ENCODE measurements at places on chromosomes 12 and 14.

DNA sequence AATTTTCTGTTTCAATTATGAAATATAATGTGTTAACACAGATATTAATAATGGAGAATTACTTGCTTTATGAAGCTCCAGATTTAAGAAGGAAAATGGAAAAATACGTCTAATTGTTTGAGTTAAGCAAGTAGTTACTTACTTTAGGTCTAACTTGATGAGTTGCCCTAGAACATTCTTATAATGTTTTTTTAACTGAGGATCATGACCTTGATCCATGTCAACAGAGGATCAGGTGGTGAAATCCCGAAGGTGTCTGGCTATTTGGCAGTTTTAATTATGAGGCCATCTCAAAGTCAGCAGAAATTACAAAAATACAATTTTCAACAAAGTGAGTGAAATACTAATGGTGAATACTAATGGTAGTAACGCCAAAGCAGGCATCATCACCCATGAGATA lies 57.0 kb upstream of the REP15 start:
- no peak for DNase-seq

DNA sequence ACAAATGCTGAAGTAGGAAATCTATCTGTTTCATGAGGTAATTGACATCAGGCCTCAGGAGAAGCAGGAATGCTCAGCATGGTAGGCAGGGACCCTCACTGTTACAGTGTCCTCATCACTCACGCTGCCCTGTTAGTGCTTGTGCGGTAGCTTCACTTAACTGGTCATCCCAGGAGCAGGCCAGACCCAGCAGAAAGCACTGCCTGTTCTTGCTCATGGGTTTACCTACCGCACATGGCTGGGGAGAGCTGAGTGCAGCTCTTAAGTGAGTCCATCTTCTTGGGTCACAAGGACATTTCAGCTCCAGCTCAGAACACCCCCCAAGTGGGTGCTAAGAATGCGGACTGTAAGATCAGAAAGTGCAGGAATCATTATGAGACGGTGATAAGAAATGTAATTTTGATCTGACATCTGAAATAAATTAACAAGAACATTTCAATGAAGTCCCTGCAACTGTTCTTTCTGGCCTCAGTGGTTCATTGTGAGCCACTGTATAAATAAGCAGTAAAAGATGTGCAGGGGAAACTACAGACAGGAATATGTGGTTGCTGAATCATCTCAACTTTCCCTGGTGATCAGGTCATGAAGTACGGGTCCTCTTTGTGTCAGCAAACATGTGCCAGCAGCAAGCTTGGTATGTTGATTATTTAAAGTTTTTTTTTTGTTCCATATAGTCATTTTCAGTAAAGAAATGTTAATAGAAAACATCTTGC lies 757.7 kb upstream of the TMEM132C start:
- DNase-seq = no peak

DNA sequence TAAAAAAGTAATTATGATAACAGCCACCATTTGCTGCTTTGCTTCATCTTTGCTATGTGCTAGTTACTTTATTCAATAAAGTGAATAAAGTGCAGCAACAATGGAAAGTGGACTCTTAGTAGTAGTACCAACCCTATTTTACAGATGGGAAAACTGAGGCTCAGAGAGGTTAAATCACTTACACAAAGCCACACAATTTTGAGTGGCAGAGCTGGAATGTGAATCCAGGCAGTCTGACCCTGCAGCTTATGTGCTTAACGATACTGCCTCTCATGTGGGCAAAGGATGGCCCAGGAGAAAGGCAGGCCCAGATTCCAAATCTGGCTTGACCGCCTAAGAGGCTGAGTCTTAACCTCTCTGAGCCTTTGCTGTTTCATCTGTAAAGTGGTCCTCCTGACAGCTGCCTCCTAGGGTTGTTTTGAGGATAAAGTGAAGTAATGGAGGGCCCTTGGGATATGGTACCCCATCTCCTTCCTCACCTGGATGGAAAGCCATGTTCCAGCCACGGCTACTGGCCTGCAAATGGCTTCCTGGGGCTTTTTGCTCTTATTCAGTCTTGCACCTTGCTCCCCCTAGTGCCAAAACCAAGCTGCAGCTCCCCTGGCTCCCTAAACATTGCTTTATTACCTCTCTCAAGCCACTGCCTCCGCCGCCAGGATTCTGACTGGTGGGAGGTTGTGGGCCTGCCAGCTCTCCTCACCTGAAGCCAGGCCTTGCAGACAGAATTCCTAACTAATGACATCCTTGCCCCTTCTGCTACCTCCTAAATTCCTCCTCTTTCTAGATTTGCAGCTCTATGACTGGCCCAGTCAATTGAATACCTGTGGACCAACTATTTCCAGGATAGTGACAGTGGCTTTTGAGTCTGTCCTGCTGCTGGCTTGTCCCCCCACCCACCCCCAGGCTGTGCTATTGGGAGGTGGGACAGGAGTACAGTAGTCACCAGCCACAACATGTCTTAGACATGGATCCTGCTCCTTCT lies 283.3 kb upstream of the PWP1 start:
- DNase-seq = peak; percentile 75

DNA sequence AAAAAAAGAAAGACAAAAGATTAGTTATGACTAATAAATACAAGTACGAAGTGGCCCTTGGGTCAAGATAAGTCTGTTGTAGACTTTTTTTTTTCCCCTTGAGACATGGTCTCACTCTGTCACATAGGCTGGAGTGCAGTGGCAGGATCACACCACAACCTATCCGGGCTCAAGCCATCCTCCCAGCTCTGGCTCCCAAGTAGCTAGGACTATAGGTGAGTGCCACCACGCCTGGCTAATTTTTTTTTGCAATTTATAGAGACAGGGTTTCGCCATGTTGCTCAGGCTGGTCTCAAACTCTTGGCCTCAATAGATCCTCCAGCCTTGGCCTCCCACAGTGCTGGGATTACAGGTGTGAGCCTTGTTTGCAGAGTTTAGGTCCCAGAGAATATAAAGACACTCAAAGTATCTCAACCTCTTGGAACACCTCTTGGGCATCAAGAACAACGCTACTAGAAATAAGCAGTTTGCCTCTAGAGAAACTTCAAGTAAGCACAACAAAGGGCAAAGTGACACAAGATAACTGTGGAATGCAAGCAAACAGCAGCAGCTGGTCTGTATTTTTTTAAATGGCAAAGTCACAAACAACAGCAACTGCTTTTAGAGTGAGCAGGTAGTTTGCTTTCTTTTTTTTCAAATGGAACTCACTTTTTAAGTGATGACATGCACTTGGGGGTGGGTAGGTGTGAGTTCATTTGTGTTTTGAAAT lies 3.9 kb upstream of the MDM2 start:
- DNase-seq = no peak

GRCh38 chr12:22201101-22201500 lies 133.4 kb downstream of the ST8SIA1 start:
- no peak for DNase-seq

- DNase-seq = peak; percentile 54
Measured at GRCh38 chr14:105363847-105364708, 34.3 kb upstream of the TEX22 start.

- DNase-seq = no peak
Measured at GRCh38 chr12:10048526-10048925, 18.0 kb downstream of the CLEC9A start.

- DNase-seq = no peak
Measured at GRCh38 chr14:104305511-104306449, 167.4 kb downstream of the KIF26A start.

DNA sequence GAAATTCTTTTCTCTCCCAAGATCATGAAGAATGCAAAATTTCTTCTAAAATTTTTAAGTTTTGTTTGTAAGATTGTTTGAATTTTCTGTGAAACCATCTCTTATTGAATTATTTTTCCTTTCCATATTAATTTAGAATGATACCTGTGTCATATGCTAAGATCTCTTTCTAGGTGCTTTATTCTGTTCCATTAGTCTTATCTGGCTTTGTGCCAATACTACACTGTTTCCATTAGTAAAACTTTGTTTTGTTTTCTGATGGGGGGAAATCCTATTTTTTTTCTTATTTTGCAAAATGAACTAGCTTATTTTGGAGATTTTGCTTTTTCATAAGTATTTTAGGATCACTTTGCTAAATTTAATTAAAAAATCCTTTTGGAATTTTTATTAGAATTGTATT lies 193.9 kb downstream of the FUT8 start:
- no peak for DNase-seq

DNA sequence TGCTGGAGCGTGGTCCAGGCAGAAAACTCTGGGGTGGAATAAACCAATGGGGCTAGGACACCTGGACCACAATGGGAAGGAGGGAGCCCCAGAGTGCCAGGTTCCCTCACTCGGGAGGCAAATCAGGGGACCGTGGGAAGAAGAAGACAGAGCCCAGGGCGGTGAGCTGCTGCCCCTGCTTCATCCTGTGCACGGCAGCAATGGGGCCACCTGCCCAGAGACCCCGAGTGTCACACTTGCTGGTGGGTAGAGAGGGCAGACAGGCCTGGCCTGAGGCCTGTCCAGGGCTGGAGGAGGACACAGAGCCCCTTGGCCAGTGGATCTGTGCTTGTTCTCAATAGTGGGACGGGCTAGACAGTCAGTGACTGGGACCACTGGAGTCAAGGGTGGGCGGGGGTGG lies 58.2 kb downstream of the DIO3 start:
- no peak for DNase-seq

DNA sequence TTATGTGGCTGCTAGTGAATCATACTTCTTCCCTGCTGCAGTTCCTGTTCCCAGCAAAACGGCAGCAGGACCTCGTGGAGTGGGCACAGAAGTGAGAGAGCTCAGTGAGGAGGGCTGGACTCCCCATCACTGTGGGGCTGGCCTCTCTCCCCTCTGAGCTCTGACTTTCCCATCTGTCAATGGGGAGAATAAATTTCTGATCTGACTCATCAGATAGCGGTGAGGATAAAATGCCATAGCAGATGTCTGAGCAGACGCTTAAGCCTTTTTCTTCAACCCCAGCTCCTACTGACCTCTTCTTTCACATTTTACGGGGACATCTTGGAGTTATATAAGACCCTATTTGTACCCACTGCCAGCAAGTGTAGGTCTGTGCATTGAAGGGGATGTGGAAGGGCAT lies 116.6 kb downstream of the CRACR2A start:
- DNase-seq = no peak

DNA sequence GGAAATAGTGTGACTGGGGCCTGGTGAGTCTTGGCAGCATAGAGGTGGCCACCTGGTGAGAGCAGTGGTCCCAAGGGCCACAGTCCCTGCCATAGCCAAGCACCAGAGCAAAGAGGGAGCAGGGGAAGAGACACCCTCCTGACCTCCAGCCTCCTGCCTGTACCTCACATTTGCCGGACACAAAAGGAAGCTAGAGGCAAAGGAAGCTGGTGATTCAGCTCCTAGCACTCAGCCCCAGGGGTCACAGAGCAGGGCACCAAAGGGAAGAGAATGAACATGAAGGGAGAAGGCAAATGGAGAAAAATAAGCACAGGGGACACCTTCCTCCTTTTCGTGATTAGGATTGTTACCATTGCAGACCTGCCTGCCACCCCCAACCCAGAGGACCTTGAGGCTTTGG lies 216.8 kb downstream of the ZFP36L1 start:
- peak; percentile 43 for DNase-seq

DNA sequence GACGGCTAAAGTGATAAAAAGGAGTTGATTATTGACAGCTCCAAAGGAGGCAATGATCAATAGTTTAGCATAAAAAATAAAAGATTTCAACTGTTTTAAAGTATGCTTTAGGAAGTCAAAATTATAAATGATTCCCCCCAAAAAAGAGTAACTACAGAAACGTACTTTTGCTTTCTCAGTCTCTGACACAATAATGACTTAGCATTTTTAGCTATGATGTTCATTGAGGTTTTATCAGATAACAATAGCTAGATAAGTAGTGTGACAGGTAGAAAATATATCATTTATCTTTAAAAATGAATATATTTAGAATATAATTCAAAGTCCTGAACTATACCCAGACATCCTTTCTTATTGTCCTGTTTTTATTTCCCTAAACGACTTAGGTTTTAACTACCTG lies 352.9 kb downstream of the SOX5 start:
- no peak for DNase-seq

DNA sequence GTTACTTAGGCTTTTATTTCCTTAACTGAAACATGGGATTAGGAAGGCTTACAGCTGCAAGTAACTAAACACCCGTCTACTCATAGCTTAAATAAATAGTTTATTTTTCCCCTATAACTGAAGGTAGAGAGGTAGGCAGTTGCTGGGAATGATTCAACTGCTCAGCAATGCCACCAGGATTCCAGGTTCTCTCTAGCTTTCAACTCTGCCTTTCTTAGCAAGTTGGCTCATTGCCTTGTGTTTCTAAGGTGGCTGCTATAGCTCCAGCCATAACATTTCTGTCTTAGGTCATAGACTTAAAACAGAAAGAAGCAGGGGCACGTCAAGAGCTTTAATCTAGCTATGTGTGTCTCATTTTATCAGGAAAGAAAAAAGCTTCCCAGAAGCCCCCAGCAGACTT lies 103.7 kb upstream of the MDM1 start:
- DNase-seq = peak; percentile 85

DNA sequence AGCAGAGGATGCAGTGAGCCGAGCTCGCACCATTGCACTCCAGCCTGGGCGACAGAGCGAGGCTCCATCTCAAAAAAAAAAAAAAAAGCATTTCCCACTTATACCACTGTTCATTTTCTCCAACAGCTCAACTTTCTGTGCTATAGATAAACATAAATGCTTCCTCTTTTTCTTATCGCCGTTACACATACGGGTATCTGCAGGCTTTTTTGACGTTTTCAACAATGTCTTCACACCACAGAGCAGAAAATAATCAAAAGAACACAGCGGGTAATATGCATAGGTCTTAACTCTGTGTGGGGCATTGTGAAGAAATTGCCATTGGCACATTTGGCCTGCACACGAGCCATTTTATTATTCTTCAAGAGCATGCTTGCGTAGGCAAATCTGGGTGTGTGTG lies 86.4 kb downstream of the CAPZA3 start:
- no peak for DNase-seq

- DNase-seq = no peak
Measured at GRCh38 chr12:21921436-21921835, 19.8 kb downstream of the ABCC9 start.

DNA sequence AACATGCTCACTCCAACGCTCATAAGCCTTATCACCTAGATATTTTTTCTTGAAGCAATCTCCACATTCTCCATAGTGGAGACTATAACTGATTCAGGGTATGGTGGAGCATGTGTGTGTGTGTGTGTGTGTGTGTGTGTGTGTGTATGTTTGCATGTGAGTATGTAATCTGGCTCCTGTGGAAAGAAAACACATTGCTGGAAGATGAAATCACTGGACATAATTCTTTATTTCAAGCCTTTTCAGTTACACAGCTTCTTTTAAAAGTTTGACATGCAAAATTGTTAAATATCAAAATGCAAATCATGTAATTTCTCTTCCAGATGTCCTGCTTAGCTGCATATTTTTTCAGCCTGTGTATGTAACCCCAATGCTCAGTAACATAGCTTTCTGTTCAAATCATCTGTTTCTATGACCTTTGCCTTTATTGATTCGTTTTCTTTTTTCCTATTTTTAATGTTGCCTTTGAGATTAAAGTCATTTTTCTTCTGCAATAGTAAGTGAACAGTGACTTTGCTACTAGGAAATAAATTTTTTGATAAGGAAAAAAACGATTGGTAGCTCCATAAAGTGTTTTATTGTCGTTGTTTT lies 80.5 kb upstream of the BTG1 start:
- no peak for DNase-seq
